T1000 (cell line): ENCODE measurements at places on chromosomes 7 and 10.

DNA sequence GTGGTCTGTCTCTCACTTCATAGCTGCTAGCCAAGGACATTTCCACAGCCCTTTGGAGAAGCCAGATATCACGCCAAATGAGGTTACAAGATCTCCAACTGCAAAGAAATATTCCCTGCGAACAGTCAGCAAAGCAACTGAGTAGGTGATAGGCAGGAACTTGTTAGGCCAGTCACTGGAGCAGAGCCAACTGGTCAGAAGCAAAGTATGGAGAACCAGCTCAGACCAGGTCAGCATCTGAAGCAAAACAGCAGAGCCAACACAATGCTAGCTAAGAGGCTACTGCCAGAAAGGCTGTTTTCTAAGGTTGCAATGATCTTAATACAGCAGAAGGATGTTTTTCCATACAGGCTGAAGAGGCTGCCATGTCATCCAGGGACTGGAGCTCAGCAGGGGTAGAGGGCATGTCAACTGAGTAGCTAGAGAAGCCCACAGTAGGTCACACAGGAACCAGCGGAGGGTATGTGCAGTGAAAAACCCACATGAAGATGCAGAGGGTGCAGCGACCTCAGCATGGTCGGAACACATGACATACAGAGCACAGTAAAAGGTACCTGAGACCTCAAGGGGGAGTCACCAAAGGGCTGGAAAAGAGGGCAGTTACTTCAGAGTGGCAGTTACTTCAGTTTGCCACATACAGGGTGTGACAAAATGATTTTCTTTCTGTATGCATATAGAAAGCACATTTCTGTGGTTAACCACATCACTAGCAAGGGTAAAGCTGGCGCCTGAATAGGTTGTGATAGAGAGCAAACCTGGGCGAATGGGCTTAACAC lies 8.9 kb downstream of the SEC31B start:
- no peak for DNase-seq

DNA sequence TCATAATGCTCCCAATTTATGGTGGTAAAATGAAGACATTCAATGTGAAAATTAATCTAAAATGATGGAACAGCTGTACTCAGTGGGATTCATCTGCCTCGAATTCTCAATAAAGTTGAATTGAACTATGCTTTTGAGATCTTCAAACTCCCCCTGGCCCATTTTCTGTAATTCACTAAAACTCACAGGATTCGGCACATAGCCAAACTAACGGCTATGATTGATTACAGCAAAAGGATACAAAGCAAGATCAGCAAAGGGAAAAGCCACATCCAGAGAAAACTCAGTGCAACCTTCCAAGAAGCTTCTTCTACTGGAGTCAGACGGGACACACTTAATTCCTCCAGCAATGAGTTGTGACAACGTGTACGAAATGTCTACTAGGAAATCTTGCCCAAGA lies 307.5 kb downstream of the CNTNAP2 start:
- no peak for DNase-seq

- no peak for DNase-seq
These were observed 1198.6 kb downstream of the GATA3 start for GRCh38 chr10:9253121-9253520.

DNA sequence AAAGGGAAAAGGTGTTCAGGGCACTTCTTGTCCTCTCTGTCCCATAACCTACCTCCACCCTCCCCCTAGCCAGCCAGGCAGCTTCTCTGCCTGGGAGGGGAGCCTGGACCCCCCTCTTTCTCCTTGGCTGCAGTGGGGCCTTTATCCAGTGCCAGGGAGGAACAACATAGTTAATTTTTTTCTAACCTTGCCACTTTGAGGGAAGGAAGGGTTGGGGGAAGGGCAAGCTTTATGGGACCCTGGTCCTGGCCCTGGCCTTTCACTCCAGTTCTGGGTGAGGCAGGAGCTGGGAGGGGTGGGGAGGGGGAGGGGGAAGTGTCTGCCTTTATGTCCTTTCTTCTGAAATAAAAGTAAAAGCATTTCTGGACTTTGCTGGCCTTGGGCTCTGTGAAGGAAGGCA lies 4.5 kb downstream of the VGF start:
- DNase-seq, result no peak

DNA sequence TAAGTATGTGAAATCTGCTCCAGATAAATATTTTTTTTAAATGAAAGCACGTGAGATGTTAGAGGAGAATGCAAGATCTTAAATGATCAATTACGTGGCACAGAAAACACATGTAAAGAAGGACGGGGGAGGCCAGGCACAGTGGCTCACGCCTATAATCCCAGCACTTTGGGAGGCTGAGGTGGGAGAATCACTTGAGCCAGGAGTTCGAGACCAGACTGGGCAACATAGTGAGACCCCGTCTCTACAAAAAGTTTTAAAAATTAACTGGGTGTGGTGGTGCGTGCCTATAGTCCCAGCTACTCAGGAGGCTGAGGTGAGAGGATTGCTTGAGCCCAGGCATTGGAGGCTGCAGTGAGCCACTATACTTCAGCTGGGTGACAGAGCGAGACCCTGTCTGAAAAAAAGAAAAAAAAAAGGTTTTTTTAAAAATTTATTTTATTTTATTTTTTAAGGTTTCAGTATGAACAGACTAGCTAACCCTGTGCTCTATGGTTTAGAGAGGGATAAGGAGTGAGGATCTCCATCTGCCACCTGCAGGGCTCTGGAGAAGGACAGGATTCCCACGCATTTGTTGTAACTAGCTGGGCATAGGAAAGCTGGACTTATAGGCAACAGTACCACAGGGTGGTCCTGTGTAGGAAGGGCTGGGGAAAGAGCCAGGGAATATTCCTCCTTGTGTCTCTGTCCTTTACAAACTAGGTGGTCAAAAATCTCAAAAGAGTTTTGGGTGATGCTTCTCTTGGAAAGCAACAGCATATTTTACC lies 113.2 kb downstream of the SPAG6 start:
- no peak for DNase-seq
